ENCODE measurements at places on chromosomes 3 and 15.

GRCh38 chr3:57281715-57282114, 10.8 kb downstream of the ASB14 start:
- DNase-seq: no peak

- no peak for DNase-seq
These were observed 8.2 kb downstream of the ZPLD1 start for GRCh38 chr3:102443021-102443420.

GRCh38 chr15:67511606-67512005, 9.3 kb upstream of the C15orf61 start:
- no peak for DNase-seq

- no peak for DNase-seq
These were observed 167.2 kb downstream of the RBMS3 start for GRCh38 chr3:29447946-29448627.

DNA sequence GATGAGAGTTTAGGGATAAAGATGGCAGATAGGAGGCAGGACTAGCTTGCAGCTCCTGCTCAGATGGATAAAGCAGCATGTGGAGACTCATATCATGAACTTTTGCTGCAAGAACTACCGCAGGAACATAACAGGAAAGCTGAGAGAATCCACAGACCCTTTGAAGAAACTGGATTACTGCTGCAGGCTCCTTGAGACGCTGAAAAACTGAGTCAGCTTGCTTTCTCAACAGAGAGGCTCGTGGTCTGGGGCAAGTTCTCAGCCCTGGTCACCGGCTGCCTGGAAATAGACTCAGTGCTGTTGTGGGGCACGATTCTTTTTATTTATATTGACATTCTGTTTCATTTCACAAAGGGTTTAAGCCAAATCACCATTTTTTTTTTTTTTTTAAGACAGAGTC, 28.8 kb upstream of the TRIM59 start:
- DNase-seq: no peak

Data from kidney epithelial cell (primary cell).